CD4-positive, alpha-beta T cell treated with Interferon alpha-2 for 1 hour (primary cell): ENCODE measurements at places on chromosomes 6 and 20.
A peak's percentile ranks its signal among the peaks of the same experiment; 100 is the strongest.

GRCh38 chr20:35134880-35135279, 12.3 kb downstream of the EDEM2 start:
- no peak for DNase-seq

DNA sequence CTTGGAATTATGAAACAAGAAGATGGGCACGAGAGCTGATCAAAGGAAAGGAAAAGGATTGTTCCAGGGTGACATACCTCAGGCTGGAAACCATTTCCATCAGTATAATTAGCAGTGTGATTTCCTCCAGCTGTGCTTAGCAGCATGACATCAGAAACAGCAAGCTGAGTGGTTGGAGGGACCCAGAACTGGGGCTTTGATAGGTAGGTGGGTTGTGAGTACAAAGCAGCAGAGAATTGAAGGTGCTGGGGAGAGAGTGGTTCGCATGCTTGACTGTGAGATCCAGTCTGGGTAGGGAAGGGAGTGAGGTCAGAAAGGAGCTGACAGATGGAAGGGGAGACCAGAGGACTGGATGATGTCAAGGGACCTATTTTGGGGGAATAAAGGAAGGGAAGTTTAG, 90.4 kb downstream of the CD164 start:
- no peak for DNase-seq

DNA sequence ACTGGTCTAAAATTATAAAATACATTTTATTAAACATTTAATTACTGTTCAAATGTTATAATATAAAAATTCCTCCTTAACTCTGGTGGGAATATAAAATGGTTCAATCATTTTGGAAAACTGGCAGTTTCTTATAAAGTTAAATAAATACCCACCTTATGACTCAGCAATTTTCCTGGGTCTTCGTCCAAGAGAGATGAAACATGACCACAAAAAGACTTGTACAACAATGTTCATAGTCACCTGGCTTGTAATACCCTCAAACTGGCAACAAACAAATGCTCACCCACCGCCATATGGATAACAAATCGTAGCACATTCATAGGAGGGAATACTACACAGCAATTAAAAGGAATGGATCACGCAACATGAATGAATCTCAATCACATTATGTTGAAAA, 66.0 kb upstream of the RIN2 start:
- no peak for DNase-seq

- peak; percentile 65 for DNase-seq
These were observed 1.2 kb downstream of the SLC17A3 start for GRCh38 chr6:25872814-25873213.

GRCh38 chr6:9801249-9801754, 613.6 kb downstream of the TFAP2A start:
- no peak for DNase-seq

DNA sequence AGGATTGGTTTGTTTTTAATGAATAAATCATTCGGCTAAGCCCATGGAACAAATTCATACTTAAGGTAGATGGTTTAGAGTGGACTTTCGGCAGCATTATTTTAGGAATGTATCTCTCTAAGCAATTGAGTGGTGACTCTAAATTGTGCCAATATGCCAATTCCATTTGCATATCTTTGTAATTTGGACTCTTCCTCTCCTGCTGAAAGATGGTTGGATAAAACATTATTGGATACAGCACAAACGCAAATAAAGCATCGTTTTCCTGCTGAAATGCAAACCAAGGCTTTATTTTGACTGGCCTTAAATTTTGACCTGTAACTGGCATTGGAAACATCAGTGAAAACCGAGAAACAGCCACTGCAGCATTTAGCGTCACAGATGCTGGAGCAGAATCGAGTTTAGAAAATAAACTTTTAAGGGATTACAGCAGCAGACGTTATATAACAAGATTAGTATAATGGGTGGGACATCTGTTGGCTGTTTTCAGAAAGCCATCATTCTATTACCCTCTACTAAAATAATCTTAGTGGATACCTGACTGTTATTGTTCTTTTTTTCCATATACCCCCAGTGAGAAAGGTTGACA, 726.0 kb downstream of the KIF16B start:
- DNase-seq, result no peak

DNA sequence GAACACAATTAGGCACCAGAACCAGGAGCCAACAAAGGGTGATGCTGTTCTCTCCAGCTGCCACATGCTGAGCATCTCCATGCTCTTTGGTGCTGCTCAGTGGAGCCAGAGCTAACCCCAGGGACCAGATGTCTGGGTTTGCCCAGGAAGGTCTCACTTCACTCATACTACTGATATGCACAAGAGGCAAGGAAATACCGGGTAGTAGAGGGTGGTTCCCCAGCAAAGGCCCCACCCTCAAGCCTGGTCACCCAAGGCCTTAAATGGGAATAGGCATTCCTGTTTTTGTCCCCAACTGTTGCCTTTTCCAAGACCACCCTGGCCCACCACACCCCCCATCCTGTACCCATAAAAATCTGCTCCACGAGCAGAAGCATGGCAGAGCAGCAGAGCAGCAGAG, 204.5 kb upstream of the TAB2 start:
- no peak for DNase-seq

GRCh38 chr6:150695652-150696051, 96.0 kb downstream of the PLEKHG1 start:
- no peak for DNase-seq

DNA sequence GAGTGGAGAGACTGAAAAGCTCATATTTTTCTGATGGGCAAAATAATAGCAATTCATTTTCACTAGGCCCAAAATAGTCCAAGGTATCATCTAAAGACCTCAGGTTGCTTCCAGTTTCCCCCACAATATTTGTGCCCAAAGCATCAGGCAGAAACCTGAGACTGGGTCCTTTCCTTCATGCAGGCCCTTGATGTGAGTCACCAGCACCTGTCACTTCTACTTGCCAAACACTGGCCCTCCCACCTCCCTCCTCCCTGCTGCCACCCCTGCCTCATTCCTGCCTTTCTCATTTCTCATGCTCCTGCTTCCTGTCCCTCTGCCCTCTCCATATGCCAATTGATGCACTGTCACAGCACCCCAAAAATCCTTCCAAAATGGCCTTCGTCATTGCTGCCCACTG, 230.4 kb upstream of the CST7 start:
- no peak for DNase-seq

GRCh38 chr6:97440590-97441176, 157.7 kb upstream of the MMS22L start:
- DNase-seq, result no peak

DNA sequence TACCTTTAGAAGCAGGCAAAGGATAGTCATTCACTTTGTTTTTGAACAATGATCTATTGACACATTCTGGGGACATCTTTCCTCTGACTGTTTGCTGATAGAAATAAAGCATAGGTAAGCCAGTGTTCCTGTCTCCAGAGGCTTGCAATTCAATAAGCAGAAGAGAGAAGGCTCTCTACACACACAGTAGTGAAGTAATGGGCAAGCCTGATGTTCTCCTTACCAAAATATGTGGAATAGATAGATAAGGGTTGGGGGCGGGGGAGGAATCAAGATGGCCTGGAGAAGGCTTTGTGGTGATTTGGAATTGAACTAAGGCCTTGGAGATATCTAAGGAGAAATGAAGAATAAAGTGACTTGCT, 27.3 kb downstream of the PAQR8 start:
- DNase-seq, result no peak

GRCh38 chr6:25697537-25698340, 45.7 kb downstream of the SCGN start:
- no peak for DNase-seq

- no peak for DNase-seq
These were observed 154.0 kb downstream of the ZDHHC14 start for GRCh38 chr6:157534977-157535339.

DNA sequence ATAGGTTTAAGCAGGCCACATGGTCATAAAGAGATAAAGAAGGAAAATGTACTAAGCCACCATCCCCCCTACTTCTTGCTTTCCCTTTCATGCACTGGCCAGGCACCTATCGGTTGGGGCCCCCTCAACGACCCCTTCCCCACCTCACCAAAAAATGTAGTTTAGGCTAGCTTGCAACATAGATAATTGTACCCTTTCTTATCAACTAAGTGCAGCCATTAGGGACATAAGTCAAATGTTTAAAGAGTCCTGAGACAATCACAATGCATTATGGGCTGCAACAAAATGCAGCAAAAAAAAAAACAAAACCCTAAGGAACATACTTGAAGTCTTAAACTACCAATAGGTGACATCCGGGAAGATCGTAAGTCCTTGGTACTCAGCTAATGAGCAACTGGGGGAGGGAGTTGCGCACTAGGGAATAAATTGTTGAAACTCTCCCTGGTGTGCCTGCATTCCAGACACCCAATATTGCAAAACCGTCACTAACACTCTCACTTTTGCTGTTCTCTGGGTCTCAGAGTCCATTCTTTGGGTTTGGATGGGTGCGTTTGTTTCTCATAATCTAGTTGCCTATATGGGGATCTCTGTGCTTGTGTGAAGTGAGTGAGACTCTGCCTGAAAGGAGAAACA, 12.4 kb upstream of the HLA-G start:
- DNase-seq, result no peak

GRCh38 chr6:49847673-49848072, 18.7 kb downstream of the CRISP1 start:
- DNase-seq, result no peak

DNA sequence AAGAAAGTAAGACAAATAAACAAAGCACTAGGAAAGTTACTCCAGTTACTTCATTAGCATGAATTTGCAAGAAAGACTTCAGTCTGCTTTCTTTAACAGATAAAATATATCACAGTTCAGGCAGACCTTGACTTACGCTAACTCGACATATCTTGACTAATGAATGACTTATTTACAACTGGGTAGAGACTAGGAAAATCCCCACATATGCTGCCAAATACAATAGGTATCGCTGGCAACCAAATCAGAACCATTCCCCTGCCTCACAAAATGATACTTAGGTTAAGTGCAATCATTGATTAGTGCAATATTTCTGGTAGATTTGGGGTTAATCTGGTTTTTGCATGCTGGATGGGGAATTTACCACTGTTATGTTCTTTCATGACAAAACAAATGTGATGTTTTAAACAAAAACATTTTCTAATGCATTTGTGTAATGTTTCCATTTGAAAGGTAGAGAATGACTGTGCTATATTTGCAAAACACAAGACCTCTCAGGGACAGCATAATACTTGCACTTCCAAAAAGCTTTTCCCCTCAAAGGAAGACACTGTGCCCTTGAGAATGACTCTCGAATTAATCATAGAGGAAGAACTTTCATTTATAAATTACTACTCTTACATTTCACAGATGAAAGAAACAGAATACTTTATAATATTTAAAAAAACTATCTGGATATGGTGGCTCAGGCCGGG, 101.6 kb downstream of the PRKN start:
- no peak for DNase-seq

DNA sequence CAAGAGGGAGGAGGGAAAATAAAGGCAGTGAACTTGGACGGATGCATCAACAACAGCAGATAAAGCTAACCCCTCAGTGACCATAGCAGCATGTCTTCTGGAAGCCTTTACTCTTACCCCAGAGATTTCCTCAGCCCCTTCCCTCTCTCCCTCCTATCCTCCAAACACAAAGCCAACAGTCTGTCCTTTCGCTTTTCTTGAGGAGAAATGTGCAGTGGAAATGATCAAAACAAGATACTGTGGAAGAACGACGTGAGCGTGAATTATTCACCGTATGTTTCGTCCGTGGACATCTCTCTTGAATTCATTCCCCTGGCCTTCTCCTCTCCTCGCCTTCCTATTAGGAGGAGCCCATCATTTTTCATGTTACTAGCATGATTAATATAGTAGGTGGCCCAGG, 8.5 kb downstream of the NRN1 start:
- DNase-seq, result no peak

- no peak for DNase-seq
These were observed 132.7 kb downstream of the AGPAT4 start for GRCh38 chr6:161141173-161141572.

GRCh38 chr6:156164701-156165452, 612.3 kb upstream of the ARID1B start:
- DNase-seq, result no peak

GRCh38 chr6:75445738-75446137, 47.9 kb downstream of the FILIP1 start:
- DNase-seq, result no peak

GRCh38 chr6:21159465-21159864, 434.1 kb upstream of the SOX4 start:
- no peak for DNase-seq

- DNase-seq, result no peak
These were observed 232.7 kb upstream of the SGK1 start for GRCh38 chr6:134550604-134551003.

DNA sequence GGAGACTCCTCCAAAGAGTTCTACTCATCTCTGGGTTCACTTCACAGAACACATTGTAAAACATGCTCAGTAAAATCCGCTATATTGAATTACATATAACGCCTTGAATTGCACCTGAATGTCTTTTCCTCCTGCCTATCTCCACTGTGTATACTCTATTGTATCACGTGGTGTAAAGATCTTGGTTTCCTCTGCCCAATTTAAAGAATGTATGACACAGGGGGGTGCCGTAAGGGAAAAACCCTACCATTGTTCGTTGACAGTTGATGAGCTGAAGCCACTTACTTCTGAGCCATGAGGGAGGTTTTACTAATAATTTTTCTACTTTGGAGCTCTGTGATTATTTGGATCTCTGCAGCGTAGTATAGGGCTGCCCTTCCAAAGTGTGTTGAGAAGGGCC, 6.0 kb downstream of the ASF1A start:
- DNase-seq, result no peak

DNA sequence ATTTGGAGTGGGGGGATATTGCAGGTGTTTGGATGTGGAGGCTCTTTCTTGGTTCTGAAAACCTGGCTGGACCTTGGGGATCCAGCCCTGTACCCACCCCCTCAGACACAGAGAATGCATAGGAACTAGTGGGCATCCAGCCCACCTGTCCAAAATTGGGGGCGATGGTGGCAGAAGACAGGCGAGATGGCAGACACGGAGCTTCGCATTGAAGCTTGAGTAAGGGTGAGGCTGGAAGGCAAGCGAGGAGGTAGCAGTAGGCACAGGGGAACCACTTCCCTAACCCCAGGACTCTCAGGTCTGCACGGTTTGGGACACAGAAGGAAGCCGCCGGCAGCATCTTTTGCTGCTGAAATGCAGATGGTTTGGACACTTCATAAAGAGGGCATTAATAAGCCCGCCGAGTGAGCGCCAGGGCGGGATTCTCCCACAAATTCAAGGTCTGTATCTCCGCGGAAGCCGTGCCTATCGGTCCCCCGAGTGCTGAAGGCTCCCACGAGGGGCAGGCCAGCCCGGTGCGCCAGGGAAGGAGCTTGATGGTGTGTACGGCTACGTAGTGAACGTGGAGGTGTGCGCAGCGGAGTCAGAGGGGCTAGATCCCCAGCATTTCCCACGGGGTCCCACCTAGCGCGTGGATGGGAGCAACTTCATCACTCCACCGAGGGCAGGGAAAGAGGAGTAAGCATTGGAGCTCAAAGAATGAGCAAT, 1.6 kb upstream of the FOXA2 start:
- DNase-seq, result no peak

DNA sequence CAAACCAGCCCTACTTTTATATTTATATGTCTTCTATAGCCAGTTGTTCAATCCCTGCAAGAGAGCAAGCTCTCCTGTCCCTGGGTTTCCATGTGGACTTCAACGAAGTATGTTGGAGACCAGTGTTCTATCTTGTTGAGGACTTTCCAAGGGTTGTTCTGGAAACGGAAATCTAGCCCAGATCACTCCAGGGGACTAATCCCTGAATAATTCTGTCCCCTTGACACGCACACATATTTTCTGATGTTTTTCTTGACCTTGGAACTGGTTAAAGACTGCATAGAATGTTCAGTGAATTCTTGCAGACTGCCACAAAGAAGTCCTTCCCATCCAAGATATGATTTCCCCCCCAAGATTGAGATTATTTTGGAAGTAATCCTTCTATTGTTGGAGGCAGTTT, 9.5 kb upstream of the MYLK2 start:
- DNase-seq, result no peak
